ENCODE measurements at places on chromosomes 11 and 22.

GRCh38 chr11:46930089-46930488 is 6.5 kb upstream of the CSTPP1 start:
- no peak for DNase-seq

DNA sequence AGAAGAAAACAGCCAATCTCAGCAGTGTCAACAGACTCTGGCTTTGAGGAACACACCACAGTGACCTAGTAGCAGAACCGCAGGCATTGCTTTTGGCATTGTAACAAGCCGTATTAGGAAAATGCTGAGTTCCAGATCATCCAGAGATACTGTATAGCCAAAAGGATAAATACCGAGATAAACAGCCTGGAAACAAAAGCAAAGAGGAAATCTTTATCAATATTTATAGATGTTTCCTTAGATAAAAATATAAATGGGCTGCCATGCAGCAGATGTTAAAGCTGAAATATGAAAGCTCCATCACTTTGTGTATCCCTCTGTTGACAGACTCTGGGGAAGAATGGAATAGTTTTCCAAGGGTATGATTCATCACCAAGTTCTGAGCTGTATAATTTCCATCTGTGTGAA is 98.9 kb upstream of the TP53AIP1 start:
- no peak for DNase-seq

- no peak for DNase-seq
Observed at GRCh38 chr11:12235553-12235946, 125.2 kb downstream of the MICAL2 start.

DNA sequence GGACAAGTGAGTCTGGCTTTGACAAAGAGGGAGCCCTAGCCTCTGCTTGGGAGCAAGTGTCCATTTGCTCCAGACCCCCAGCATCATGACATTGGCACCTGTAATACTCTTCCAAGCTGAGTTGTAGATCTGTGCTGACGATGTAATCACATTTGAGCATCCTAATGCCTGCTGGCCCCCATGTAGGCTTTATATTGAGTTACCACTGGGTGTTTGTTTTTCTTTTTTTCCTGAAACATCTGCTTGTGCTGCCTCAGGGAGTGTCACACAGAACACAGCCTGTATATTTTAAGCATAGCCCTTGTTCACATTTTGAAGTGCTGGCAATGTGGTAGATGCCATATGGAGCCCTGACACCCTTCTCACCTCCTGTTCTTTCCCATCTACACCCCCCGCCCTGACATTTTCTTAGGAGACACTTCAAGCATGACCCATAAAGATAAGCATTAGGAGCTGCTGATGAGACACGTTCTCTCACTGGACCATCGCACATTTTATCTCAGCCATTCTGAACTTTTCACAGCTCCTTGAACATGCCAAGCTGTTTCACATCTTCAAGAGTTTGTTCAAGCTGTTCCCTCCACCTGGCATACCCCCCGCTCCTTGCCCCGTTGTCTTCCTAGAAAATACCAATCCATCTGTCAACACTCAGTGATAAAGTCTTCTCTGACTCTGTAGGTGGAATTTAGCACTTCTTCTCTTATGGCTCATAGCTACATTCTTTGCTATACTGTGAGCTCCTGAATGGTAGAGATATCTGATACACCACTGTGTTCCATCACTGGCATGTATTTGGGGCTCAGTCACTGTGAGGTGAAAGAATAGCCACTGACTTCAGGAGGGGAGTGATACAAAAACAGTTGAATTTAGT is 128.7 kb downstream of the TRIM44 start:
- no peak for DNase-seq

Data from activated T-cell treated with anti-CD3 and anti-CD28 coated beads for 4 hours (primary cell).